Left renal cortex interstitium (tissue), 4 donors: ENCODE measurements at places on chromosomes 4 and X. TPM values are rescaled to one million over a fixed set of nuclear protein-coding genes. Genes with fewer than 3 reads are reported as not detected.

DNA sequence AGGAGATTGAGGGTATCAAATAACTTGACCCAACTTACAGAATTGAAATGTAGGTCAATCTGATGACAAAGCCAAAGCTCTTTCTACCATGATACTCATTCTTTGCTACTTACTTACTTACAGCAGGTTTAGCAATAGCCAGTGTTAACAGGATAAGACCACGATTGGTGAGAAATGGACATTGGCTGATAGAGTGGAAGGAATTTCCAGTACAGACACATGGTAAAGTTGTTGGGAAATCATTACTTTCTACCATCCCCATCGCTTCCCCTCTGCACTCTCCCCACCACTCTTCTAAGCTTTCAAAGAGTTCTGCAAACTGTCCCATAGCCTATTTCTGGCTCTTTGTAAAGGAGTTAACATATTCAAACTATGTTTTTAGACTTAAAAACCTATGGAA lies 119.7 kb downstream of the CHRNA9 start:
- no peak for DNase-seq

AFAP1 gene
- polyA plus RNA-seq: 24.6 TPM

DNA sequence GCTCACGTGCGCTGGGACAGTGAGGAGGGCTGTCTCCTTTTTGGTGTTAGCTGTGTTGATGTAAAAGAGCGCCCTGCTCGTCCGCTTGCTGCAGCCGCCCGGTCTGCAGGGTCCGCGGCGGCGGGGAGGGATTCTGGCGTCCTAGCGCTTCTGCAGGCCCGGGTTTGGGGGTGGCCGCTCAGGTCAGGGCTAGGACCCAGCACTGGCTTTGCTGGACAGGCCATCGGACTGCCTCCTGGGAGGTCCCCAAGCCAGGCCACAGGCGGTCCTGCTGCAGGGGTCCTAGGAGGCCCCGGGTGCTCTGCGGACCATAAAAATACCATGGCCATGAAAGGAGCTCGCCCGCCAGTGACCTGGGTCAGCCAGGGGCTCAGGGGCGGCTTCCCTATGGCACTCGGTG lies 308.7 kb downstream of the DCTD start:
- DNase-seq: no peak

DNA sequence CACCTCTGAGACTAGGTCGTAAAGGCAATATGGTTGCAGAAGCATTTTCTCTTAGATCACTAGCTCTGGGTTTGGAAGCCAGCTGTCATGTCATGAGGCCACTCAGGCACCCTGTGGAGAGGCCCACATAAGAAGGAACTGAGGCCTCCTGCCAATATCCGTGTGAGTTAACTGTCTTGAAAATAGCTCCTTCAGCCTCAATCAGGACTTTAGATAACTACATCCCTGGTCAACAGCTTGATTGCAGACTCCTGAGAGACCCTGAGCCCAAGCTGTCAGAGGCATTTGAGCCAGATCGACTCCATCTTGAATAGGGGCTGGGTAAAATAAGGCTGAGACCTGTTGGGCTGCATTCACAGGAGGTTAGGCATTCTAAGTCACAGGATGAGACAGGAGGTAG lies 15.1 kb upstream of the REPS2 start:
- DNase-seq: no peak

IL3RA gene
- 12.6 TPM for polyA plus RNA-seq

- no peak for DNase-seq
Measured at GRCh38 chr4:89682808-89683207, 154.2 kb downstream of the SNCA start.

GRCh38 chr4:180150818-180151217 lies 2092.4 kb upstream of the TENM3 start:
- no peak for DNase-seq

DNA sequence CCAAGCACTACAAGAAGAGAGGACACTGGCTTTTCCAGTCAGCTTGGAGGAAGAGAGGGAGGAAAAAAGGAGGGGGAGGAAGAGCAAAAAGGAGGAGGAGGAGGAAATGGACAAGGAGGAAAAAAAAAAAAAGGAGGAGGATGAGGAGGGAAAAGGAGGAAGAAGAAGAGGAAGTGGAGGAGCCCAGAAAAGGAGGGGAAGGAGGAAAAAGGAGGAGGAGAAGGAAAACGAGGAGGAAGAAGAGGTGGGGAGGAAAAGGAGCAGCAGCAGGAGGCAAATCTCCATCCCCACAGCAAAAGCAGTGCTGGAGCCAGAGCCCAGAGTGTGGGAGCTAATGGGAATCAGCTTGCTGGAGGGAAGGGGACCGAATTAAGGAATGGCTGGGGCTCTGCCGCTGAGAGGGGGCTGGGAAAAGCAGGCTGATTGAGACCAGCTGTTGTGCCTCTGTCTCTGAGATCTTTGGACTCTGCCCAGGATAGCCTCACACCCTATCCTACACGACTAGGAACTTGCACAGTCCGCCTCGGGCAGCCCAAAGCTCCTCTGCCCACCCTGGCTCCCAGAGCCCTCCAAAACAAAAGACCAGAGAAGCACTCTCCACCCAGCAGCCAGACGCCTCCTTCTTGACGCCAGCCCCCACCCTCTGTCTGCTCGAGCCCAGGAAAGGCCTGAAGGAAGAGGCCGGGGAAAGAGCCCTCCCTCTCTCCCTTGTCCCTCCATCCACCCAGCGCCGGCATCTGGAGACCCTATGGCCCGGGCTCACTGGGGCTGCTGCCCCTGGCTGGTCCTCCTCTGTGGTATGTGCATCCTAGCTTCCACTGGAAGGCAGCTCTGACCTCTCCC lies at the start of gene XPNPEP2:
Gene XPNPEP2, plus strand, starts transcription at position 514 of the 843 bp plus-strand sequence. Its CDS starts 235 bp downstream, at position 749.
- peak; percentile 41 for DNase-seq

- DNase-seq: no peak
Measured at GRCh38 chrX:132590350-132591026, 101.7 kb upstream of the MBNL3 start.

- DNase-seq: no peak
Measured at GRCh38 chr4:85243857-85244256, 231.1 kb upstream of the ARHGAP24 start.

HELT gene
- 0.16 TPM for polyA plus RNA-seq

MAML3 gene
- polyA plus RNA-seq: 14.8 TPM

GRCh38 chr4:93368968-93369367 lies 459.6 kb upstream of the ATOH1 start:
- no peak for DNase-seq

DNA sequence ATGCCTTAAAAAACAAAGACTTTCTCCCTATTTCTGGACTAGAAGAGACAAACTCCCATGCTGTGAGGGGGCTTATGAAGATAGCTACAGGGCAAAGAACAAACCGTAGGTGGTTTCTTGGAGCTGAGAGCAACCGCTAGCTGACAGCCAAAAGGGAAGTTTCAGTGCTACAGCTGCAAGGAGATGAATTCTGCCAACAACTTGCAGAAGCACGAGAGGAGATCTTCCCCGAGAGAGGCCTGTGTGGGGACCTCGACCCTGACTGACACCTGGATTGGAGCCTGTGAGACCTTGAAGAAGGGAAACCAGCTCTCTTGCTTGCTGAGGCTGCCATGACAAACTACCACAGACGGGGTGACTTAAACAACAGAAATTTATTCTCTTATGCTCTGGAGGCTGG lies 183.8 kb upstream of the VCX3A start:
- DNase-seq: no peak

SLC10A7 gene
- 16.5 TPM for polyA plus RNA-seq
